Right cardiac atrium (tissue), 5 donors: ENCODE measurements at places on chromosomes 7 and 10. TPM values are rescaled to one million over a fixed set of nuclear protein-coding genes. Genes with fewer than 3 reads are reported as not detected.

DNA sequence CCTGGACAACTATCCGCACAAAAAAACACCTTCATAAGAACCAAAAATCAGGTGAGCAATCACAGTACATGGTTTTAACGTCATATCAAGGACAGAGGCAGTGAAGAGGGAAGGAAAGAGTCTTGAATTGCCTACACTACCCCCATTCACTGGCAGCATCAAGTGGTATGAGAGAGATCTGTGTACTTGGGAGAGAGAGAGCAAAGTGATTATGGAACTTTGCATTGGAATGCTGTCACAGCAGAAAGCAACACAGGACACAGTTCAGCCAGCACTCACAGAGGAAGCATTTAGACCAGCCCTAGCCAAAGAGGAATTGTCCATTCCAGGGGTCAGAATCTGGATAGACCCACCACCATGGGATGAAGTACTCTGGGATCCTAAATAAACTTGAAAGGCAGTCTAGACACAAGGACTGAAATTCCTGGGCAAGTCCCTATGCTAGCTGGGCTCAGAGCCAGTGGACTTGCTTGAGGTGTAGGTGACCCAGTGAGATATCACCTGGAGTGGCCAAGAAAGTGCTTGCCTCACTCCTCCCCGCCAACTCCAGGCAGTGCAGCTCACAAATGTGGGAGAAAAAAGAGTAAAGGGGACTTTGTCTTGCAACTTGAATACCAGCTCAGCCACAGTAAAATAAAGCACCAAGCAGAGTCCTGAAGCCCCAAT lies 30.5 kb upstream of the SFTPD start:
- DNase-seq: no peak

- DNase-seq: no peak
Measured at GRCh38 chr10:103262229-103262628, 14.7 kb upstream of the INA start.

- no peak for DNase-seq
Measured at GRCh38 chr10:71804077-71804476, 30.8 kb upstream of the VSIR start.

GRCh38 chr7:68245688-68246087 lies 1249.1 kb downstream of the TYW1 start:
- DNase-seq: no peak

Gene CTAGE8
- total RNA-seq: 0.28 TPM

DNA sequence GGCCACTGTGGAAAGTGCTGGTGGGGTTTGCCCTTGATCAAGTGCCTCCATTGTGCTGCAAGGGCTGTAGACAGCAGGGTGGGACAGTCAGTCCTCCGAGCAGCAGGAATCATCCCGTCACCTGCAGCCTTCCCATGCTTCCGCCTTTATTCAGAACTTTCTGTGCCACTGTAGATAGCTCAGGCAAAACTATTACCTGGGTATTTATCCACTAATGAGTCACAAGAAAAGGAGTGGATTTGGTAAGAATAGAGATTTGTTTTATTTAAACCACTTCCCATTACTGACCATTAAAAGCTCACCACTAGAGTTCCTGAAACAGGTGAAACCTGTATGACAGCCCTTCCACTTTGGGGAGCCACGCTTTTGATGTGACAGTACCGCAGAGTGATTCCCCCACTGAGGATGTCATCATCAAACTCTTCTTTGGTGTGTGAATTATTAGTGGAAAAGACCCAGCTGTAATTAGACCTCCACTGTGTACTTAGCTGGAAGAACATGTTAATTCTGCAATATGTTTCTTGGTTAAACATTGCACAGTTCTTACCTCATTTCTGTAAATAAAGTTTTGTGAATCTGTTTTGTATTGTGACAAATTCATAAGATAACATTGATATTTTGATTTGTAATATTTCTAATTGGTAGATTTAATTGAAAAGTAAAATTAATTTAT lies 208.8 kb downstream of the MLLT10 start:
- DNase-seq: no peak

Gene CREB5
- total RNA-seq: 10.8 TPM

Gene EPO
- total RNA-seq: not detected

DNA sequence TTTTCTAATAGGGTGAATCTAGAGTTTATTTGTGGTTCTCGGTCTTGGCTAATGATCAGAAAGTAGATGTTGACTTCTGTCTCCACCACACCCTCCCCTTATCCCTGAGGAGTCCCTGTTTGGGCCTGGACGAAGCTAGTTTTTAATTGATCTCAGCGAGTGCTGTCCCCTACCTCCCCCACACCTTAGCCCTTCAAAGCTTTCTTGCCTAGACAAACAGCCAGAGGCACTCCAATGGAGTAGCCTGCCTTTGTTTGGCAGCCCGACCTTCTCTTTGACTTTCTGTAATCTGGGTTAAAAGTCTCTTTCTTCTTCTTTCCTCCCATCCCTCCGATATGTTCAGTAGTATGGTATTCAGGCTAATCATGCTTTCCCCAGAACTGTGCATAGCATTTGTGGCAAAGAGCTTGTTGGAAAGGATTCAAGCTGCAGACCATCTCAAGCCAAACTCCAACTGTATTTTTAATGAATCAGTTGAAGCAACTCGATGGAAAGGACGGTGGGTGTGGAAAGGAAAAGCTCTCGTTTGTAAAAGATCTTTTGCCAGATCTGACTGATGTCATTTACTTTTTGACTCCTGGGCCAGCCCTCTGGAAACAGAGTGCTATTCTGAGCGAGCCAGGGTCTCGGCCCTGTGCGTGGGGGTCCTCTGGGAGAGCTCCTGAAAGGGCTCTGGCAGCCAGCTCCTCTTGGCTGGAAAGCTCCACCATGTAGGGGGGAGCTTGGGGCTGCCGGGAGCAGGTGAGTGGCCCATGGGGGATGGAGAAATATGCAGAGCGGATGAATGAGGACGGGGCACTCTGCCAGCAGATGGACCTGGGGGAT lies 4.5 kb downstream of the FAM180A start:
- DNase-seq: peak; percentile 52

- peak; percentile 58 for DNase-seq
Measured at GRCh38 chr10:133324198-133324792, 12.4 kb downstream of the CALY start.

Gene PDLIM1
- total RNA-seq: 166 TPM

- no peak for DNase-seq
Measured at GRCh38 chr7:19989906-19990305, 216.5 kb upstream of the TMEM196 start.

Gene CASTOR2
- total RNA-seq: 64.4 TPM
